ENCODE measurements at places on chromosomes 5 and 9.

DNA sequence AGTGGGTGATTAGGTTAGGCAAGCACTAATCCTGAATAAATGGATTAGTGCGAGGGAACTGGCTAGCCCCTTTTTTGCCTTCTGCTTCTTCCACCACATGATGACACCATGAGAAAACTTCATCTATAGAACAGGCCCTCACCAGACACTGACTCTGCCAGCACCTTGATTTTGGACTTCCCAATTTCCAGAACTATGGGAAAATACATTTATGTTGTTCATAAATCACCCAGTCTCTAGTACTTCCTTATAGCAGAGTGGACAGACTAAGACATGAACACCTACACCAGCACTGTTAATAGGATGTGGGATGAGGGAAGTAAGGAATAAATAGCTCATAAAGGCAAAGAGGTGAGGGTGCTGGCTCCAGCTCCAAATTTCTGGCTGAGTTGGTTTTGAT is 1.4 kb downstream of the ZNF622 start:
- DNase-seq, result no peak

- no peak for DNase-seq
Measured at GRCh38 chr5:9089893-9090292, 456.0 kb downstream of the SEMA5A start.

GRCh38 chr9:15755660-15756059 is 202.8 kb downstream of the CCDC171 start:
- DNase-seq, result no peak

DNA sequence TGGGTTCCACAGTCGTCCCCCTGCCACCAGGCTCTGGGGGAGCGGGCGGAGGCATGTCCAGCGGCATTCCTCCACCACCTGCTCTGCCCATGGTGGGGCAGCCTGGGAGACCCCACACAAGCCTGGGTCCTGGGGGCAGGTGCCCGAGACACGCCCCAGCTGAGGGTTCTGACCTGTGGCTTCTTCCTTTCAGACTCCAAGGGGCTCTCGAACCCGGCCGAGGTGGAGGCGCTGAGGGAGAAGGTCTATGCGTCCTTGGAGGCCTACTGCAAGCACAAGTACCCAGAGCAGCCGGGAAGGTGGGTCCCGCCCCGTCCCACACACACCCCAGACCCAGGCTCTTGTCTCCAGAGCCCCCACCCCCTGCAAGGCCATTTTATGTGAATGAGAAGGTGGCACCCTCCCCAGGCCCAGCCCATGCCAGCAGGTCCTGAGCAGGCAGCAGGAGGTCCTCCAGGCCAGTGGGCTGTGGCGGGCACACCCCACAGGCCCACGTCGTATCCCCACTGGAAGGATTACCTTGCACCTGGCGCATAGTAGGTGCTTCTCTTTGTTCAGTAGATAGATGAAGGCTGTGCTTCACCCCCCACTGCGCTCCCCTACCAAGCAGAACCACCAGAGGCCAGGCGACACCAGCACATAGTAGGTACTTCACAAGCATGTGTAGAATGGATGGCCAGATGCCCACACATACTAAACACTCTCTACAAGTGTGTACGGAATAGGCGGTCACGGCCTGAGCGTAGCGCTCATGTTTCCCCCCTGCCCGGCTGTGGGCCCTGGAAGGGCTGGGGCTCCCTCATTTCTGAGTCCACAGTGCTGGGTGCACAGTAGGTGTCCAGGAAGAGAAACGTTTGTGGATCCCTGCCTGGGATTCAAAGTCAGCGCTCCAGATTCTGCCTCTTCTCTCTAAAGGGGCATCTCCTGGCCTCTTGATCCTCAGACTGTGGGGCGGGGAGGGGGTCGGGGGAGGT is 107.9 kb downstream of the RXRA start:
- no peak for DNase-seq

GRCh38 chr5:28296254-28297013 is 1258.0 kb upstream of the CDH9 start:
- no peak for DNase-seq

DNA sequence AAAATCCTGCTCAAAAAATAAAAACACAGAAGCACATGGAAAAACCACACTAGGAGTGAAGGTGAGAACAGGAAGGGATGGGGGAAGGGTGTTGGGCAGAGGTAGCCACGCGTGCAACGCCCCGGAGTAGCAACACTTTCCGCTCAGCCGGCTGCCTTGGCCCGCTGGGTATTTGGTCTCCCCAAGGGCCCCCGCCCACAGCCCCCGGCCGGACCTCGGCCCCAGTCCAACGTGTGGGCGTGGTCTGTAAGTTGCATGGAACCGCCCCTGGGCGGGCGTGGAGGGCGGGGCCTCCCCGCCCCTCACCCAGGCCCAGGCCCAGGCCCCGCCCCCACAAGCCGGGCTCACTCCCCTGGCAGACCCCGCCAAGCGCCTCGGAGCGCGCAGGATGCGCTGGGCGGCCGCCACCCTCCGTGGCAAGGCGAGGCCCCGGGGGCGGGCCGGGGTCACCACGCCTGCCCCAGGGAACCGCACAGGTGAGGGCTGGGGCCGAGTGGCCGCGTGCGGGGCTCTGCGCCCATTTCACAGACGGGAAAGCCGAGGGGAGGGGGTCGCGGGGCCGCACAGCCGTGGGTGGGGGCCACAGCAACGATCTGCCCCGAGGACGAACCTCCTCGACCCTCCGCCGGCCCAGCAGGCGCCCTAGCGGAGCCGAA is at the start of gene SUSD3:
Gene SUSD3, plus strand, starts transcription at position 347 of the 656 bp plus-strand sequence. Its CDS starts 42 bp downstream, at position 389.
- DNase-seq, result no peak

DNA sequence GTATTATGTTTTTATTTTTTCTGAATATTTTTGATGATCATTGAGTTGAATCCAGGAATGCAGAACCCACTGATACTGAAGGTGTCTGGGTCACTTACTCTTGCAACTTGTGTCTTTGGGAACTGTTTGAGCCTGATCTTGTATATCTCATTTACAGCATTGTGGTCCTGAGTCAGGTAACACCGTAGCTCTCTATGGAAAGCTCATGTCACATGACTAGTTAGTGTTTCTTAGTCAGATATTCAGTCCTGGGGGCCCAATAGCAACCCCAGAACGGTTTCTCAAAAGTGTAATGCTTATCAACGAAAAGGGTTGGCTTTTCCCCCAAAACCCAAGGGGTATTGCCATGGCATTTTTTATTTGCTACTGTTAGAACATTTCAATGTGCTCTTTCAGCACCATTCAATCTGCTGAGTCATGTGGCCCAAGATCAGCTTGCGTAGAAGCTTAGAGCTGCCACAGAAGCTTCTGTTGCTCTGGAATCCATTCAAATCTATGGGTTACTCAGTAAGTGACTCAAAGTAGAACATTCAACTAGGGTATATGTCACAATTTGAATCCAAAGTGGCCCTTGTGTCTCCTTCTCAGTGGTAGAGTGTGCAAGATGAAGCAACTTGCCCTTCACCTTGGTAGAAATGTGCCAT is 12.1 kb upstream of the PTAR1 start:
- no peak for DNase-seq

- DNase-seq, result peak; percentile 5
Measured at GRCh38 chr5:151924564-151925301, at the start of gene GLRA1. Gene GLRA1 (minus strand): TSS chr5:151924851. CDS start chr5:151924549, 302 bp downstream.

- DNase-seq, result no peak
Measured at GRCh38 chr5:37355161-37355560, 15.7 kb downstream of the NUP155 start.

DNA sequence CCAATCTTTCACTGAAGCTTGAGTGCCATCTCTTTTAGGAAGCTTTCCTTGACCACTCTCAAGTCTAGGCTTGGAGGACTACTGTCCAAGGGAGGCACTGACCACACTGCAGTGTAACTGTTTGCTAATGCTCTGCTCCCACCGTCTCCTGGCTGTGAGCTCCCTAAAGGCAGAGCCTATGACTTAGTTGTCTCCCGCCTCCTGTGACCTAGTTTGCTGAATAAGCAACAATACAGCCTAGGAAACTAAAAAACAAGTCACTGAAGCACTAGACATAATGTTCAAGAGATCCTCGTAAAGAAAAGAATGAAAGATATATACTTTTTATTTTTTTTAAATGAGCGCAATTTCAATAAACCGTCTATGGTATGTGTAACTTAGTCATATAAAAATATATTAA is 31.4 kb downstream of the LIX1 start:
- no peak for DNase-seq

DNA sequence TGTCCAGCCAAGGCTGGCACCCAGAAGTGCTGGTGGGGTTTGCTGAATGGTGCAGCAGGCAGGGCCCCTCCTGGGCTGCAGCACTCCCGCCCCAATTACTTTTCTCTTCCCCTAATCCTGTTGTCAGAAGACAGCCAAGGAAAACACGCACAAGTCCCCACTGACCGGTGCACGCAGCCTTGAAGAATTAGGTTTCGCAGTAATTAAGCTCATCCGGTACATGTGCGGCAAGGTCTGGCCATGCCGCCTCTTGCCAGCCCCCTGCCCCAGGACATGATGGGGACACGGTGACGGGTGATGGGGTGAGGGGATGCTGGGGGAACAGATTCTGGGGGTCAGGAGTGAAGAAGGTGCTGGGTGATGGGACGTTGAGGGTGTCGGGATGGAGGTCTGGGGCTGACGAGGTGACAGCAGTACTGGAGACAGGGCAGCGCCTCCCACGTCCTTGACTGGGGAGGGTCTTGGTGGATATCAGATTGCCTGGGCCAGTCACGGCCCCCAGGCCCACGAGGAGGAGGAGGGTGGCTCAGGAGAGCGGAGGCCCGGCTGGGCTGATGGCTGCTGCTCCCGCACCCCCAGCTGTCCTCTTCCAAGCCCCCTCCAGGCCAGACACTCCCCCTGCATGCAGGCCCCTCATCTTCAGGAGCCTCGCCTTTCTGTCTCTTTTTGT is 34.9 kb downstream of the BARX1 start:
- no peak for DNase-seq

DNA sequence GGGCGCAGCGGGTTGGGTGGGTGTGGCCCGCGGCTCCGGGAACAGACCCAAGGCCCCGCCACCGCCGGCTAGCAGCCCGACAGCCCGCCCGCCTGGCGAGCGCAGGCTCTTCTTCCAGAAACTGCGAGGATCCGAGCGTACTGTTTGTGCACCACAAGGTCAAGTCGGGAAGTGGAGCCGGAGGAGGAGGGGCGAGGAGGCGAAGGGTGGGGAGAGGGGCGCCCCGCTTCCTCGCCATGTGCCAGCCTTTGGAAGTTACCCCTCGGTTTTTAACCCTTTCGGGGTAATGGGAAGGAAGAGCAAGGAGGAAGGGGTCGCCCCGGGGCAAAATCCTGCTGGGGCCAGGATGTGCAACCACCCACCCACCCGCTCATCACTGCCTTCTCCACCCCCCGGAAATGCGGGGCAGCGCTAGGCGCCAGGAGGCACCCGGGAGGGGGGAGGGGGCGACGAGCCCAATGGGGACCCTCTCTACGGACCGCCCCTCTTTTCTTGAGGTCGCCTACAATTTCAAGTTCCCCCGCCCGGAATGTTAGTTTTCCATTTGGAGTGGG is 1.1 kb upstream of the JADE2 start:
- DNase-seq, result peak; percentile 69

DNA sequence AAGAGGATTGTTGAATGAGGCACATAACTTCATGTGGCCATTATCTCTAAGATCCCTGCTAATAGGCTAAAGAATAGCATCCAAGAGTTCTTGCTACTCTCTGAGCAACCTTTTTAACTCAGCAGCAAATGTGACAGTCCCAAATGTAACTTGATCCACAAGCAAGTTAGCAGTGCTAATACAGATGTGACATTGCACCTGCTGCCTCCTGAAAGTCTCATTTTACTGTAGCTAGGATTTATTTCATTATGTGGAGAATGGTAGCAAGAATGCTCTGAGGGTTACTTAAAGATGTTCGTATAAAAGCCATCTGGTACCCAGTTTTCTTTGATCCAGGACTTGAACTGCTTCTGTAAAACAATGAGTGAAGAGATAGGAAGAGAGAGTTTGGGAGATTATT is 45.8 kb downstream of the CDH10 start:
- no peak for DNase-seq

GRCh38 chr9:13354733-13355132 is 75.2 kb upstream of the MPDZ start:
- DNase-seq, result no peak

DNA sequence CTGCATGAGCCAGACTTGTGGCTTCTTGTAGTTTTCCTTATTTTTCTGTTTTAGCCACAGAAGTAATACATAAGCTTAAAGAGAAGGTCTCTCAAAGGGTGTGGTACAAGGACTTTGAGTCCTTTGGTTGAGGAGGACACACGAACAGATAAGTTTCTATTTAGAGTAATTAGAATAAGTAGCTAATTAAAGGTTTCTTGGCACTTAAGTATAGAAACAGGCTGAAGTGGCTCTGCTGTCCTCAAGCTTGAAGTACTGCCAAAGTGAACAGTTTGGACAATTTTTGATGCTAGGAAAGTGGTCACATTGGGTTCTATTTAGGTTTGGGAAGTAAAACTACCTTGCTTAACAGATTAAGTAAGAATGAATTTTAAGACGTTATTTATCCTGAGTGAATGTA is 278.3 kb upstream of the MPDZ start:
- DNase-seq, result no peak

DNA sequence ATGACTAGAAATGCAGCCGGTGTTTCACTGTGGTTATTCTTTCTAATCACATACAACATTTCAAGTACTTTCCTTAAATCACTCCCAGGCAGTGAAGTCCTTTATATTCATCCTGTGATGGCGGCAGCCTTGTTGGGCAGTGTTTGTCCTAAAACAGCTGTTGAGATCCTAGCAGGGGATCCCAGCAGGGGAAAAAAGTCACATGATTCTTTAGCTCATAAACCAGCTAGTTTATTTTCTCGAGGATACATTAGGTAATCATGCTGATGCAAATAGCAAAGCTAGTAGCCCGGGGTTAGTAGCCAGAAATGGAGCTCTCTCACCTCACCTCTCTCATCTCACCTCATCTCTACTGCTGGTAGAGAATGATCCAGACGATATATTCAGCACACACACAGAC is 70.5 kb downstream of the FOXD1 start:
- DNase-seq, result no peak

- DNase-seq, result no peak
Measured at GRCh38 chr5:19918780-19919179, 69.2 kb downstream of the CDH18 start.

GRCh38 chr9:35338561-35339274 is 151.2 kb upstream of the RUSC2 start:
- no peak for DNase-seq

- no peak for DNase-seq
Measured at GRCh38 chr9:84000186-84000585, 19.6 kb downstream of the RMI1 start.

GRCh38 chr9:4740638-4741364 is at the start of gene AK3:
Gene AK3 (minus strand): TSS chr9:4741202. CDS start chr9:4741087, 115 bp downstream.
- DNase-seq, result peak; percentile 81

DNA sequence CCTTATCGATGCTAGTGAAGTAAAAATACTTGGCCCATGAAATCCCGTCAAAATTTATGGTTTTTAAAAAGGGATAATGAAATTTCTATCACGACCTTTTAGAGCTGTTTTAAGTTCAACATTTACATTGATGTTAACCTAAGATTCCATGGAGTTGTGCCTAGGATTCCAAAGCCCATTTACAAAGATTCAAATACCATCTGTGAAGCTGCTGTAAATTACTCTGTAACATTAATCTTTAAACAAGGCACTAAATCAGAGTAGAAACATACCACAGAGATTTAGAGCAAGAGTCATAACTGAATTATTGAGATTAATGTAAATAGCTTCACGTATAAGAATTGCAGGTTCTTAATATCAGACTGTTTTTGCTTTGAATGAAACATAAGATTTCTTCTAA is 17.7 kb downstream of the POU5F2 start:
- DNase-seq, result no peak

Data from stimulated activated CD4-positive, alpha-beta T cell treated with anti-CD3 and anti-CD28 coated beads, TNF-alpha, amount 100 ng/mL, for 48 hours (primary cell).